NCI-H1436 treated with DMSO at 0.1 percent for 48 hours (cell line): ENCODE measurements at places on chromosomes 1 and 21.
A peak's percentile ranks its signal among the peaks of the same experiment; 100 is the strongest.

DNA sequence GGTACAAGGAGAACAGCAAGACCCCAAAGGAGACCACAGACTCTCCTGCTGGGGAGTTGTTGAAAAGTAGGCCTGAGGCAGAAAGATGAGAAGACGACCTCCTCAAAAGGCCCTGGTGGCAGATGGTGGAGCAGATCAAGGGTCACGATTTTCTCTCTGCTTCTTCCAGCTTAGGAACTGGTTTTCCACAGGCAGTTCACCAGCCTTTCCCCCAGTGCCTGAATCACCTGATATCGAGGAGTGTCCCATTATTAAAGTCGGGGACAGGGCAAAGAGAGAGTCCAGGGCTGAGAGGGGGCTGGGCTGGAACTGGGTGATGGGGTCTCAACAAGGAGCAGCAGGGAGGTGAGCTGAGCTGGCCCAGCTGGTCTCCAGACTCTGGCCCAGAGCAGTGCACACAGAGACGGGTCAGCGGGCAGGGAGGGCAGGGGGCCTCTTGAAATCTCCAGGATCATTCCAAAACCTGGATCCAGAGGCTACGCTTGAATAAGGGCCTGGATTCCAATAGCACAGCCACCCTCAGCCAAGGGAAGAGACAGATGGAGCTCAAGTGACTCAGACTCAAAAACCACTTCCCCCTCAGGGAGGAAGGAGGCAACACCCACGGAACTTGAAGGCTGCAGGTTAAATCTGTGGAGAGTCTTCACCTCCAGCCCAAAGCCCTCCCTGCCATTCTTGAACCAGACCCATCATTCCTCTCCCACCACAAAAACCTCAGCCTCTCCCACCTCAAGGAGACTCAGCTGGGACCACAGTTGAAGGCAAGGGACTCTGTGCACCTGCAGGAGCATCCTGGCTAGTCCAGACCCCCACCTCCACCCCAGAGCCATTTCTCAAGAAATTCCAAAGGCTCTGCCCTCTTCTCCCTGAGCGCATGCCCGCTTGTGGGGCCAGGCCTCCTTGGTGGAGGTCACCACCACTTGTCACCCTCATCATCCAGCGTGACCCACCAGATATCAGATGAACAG is at the start of gene S100A5:
TSS of gene S100A5 (minus strand) at position 541 of the 968 bp plus-strand sequence. CDS start 743 bp downstream, outside the sequence.
- DNase-seq = no peak

DNA sequence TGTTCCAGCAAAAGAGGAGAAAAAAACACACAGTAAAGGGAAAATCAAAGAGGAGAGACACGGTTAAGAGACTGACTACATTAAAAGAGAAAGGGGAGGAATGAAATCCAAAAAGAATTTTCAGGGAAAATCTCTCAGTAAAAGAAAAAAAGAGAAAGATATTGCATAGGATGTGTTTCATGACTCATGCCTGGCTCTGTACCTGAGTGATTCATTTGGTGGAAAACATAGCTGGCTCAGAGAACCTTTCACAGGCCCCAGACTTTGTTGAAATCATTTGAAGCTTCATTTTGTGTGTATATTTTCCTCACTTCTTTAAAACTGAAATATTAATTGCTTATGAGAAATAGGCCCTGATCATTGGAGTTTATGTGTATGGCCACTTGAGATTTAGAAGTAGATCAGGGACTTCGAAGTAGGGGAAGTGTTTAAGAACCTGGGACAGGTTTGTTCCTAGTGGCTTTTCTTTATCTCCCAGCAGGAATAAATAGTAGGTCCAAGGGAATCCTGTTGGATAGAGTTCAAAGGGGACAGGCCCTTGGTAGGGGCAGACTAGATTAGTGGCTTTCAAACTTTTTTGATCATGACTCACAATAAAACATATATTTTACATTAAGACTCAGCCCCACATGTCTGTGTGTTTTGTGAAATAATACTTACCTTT is 239.1 kb upstream of the SGIP1 start:
- DNase-seq = no peak

GRCh38 chr1:228969953-228970800 is 234.9 kb downstream of the RHOU start:
- DNase-seq = no peak

DNA sequence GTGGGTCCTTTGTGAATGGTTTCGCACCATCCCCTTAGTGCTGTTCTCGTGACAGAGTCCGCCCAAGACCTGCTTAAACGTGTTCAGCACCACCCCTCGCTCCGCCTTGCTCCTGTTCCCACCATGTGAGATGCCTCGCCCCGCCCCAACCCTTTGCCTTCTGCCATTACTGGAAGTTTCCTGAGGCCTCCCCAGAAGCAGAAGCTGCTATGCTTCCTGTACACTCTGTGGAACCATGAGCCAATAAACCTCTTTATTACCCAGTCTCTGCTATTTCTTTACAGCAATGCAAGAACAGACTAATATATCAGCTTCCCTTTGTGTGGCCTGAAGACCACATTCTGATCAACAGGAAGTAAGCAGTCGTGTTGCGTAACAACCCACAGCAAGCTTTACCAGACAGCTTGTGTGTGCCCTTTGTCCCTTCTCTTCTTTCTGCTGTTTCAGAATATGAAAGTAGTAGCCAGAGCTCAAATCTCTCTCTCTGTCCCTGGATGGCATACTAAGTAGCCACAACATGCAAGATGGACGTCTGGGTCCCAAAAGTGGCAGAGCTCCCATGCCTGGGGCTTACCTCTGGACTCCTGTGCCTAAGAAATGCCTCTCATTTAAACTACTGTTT is 14.1 kb downstream of the HENMT1 start:
- DNase-seq = peak; percentile 2

DNA sequence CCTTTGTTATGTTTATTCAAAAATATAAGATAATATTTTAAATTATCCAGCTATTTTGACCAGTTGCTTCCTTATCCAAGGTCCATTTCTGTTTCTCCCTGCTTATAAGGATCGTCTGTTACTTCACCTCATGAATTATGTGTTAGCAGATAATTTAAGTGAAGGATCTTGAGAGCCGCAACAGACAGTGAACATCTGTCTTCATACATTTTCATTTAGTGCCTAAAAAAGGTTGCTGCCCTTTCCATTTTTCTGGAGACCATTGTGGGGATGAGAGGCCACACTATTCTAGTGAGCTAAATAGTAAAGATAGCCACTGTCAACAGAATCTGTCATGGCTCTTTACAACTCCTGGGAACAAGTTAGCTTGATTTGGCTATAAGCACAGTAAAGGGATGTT is 154.0 kb downstream of the CLEC20A start:
- no peak for DNase-seq

DNA sequence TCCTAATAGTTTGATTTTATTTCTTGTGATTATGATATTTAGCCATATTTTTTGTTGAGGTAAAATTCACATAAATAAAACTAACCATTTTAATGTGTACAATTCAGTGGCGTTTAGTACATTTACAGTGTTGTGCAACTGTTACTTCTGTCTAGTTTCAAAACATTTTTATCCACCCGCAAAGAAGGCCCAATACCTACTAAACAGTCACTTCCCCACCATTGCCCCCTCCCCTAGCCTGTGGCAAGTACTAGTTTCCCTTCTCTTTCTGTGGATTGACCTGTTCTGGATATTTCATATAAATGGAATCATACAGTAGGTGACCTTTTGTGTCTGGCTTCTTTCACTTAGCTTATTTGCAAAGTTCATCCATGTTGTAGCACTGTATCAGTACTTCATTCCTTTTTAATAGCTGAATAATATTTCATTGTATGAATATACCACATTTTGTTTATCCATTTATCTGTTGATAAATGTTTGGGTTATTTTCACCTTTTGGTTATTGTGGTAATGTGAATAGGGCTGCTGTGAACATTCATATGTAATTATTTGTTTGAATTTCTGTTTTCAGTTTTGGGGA is 4.1 kb downstream of the FLVCR1 start:
- no peak for DNase-seq

DNA sequence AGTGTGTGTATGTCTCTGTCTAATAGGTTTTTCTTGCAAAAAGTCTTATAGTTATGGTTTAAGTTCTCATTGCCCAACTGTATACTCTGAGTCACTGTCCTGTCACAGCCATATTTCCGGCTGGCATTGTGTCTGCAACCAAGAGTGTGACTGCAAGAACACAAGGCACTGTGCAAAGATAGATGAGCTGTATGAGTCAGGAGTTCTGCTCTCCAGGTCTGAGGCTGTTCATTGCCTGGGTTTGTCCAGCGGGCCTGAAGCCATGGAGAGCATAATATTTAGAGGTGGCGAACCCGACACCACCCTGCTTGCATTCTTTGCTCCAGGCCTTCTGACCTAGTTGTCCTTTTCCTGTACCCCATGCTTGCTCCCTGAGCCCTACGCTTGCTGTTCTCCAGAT is 50.9 kb upstream of the CNIH3 start:
- DNase-seq = no peak

DNA sequence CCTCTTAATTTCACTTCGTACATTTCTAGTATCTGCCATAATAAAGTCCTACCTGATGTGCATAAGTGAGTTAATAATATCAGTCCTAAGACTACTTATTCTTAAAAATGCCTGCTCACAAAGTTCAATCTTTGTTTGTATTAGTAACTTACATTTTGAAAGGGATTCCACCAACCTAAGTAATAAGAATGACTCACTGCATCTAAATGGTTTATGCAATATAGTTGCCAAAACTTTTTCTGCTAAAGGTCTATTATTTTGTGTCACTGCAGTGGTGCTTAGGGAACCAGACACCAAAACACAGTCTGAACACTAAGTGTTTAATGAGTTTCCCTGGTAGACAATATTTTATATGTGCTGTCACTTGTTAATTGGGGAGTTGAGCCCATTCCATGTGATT is 1.8 kb downstream of the ZNF669 start:
- no peak for DNase-seq

GRCh38 chr1:11516961-11517635 is 38.1 kb downstream of the DISP3 start:
- DNase-seq = no peak

DNA sequence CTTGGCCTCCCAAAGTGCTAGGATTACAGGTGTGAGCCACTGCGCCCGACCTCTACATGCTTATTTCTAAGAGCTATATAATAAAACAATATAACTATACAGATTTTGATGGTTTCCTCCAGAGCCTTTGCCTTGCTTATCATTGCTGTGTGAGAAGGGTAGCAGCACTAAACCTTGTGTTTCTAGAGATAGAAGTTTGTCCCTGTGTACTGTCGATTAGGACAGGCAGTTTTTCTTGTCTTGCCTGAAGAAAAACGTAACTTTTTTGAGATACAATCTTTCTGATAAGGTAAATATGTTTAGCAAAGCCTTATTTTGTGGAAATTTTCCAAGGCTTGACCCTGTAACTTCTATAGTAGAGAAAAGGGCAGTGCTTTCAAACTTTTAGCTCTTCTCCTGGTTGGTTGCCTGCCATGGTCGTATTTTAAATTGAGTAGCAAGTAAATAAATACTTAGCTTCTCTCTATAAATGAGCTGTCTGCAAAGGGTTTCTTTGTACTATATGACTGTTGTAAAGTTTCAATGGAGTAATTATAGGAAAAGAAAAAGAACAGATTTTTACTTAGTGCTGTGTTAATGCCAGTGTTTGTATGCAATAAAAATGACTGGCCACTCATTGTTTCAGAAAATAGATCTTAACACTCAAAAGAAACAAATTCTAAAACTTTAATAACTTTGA is 86.4 kb upstream of the CACYBP start:
- no peak for DNase-seq

GRCh38 chr21:44836666-44837471 is 19.0 kb upstream of the SUMO3 start:
- no peak for DNase-seq

GRCh38 chr21:35204850-35205541 is 155.9 kb upstream of the RUNX1 start:
- DNase-seq = no peak

DNA sequence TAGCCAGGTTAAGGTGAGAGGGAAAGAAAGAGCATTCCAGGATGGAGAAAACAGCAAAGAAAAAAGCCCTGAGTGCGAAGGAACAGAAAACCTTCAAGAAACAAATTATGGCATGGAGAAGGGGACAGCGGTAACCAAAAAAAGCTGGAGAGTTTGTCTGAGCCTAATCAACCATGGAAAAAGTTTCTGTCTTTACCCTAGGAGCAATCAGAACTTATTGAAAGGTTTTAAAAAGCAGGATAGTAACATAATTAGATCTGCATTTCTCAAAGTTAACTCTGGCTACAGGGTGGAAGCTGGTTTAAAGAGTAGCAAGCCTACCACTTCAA is 26.1 kb upstream of the HPDL start:
- no peak for DNase-seq

GRCh38 chr1:241447031-241447644 is 72.4 kb downstream of the FH start:
- no peak for DNase-seq

DNA sequence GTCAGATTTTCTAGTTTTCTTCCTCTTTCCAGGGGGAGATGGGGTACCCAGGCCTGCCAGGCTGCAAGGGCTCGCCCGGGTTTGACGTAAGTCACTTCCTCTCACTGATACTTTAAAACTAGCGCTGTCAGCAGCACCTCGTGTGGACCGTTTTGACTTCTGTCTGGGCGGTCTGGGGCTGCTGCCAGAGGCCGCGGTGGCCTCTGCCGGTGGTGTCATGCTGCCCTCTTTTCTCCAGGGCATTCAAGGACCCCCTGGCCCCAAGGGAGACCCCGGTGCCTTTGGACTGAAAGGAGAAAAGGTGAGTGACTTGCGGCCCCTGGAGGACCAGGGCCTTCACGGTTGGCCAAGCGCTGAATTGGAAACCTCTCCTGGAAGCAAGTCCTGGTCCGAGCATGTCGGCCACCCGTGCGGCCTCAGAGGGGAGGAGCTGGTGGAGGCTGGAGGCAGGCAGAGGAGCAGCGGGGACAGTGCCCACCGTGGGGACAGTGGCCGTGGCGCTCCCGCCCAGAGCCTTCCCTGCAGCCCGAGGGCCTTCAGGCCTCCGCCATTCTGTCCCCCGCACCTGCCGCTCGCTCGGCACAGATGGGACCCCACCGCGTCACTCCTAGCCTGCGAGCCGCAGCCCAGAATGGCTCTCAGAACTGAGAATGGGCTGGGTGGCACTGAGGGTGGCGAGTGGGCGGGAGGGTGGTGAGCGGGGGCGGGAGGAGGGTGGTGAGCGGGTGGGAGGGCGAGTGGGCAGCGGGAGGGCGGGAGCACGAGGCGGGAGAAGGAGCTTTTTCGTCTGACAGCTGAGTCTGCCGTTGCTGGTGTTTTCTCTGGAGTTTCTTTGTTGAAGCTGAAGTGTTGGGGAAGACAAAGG is 9.4 kb downstream of the COL6A1 start:
- no peak for DNase-seq

GRCh38 chr1:41581216-41582003 is 96.9 kb upstream of the EDN2 start:
- DNase-seq = no peak

DNA sequence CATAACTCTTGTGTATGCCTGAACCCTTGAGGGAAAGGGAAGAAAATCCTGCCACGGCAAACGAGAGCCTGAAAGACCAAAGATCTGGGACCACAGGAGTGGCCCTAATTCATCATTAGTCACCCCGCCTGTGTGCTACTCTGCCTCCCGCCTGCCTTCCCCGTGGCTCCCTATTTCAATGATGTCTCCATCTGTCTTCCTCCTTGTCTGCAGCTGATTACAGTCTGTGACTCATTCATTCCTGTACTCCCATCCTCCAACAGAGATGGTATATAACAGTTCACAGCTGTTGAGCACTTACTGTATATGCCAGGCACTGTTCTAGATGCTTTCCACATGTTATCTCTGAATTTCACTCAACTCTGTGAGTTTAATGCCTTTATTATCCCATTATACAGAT is 96.6 kb downstream of the SEC16B start:
- DNase-seq = no peak
